Vagina (tissue), 2 donors: ENCODE measurements at places on chromosomes 13 and 19.

DNA sequence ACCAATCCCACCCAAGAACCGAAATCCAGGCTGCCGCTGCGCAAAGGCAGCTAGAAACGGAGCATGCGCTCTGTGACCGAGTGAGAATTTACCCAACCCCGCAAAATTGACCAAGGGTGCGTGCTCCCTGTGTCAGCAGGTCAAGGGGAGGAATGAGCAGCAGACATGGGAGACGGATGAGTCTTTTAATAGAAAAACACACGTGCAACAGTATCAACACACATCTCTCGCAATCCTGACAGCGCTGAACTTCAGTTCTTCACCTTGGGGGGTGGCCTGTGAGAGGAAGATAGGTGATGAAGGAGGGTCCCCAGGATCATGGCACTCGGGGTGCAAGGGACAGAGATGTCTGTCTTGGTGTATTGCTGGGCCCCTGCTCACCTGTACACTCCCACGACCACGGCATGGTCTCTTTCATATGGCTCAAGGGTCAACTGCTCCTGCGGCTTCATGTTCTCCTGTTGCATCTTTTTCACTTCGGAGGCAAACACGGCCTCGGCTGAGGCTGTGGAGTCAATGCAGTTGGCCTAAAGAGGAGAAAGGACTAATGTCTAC, 402 bp upstream of the DYRK1B start:
- no peak for DNase-seq

GRCh38 chr13:57443494-57443893, 188.1 kb upstream of the PCDH17 start:
- no peak for DNase-seq

DNA sequence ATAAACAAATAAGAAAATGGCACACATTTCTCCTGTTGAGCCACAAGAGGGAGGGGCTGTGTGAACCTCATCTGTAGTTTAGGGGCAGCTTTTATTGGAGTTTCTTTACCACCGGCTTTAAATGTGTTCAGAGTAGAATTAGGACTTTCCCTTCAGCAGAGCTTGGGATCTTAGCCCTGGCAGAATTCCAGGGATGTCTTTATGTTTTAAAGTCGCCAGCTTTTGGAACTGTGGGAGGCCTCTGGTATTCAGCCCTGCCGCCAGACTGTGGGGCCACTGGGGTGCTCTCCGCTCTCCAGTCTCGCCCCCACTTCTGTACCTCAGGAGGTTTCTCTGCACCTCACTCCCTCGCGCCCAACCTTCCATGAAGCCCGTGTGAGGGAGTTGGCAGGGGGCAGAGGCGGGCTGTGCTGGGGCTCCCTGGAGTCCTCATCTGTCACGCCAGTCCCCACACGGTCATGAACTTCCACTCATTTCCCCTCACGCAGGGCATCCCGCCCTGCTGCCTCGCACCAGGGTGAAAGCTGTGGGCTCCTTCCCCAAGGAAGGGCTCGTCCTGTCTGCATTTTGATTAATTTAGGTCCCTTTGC, 31.5 kb downstream of the CCDC8 start:
- no peak for DNase-seq

DNA sequence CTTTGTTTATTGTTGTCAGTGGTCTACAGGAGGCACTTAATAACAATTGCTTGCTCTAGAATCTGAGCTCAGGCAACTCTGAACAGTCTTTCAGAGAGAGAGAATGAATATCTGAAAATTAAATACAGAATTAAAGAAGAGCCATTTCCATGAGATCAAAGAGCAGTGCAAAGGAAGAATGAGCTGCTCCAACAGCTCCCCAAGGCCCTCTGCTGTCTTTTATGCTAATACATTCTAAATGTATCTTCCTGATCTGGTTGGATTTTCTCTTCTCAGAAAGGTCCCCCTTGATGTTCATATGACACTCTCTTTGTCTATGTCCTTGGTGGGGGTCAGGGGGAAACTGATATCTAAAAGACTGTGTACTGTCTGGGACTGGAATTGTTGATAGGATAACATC, 1029.6 kb downstream of the PCDH9 start:
- no peak for DNase-seq

DNA sequence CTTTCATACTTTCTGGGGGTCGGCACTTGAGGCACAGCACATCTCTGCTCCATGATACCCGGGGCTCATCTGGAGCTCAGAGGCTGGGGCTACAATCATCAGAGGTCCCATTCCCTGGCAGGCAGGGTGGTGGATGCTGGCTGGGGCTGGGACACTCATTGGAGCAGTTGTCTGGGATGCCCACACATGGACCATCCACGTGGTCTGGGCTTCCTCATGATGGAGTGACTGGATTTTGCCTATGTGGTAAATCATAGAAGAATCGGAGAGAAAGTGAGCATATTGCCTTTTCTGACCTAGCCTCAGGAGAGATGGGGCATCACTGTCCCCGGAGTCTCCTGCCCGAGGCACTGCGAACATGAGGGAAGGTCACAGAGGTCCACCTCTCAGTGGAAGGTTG, 91.4 kb upstream of the IRS2 start:
- DNase-seq = no peak

GRCh38 chr19:20124879-20125278, 42.1 kb upstream of the ZNF486 start:
- DNase-seq = no peak

GRCh38 chr13:110283736-110284517, 23.0 kb downstream of the COL4A1 start:
- DNase-seq = peak; percentile 81
